ENCODE measurements at places on chromosomes 2 and 18. TPM values are rescaled to one million over a fixed set of nuclear protein-coding genes. Genes with fewer than 3 reads are reported as not detected.

DNA sequence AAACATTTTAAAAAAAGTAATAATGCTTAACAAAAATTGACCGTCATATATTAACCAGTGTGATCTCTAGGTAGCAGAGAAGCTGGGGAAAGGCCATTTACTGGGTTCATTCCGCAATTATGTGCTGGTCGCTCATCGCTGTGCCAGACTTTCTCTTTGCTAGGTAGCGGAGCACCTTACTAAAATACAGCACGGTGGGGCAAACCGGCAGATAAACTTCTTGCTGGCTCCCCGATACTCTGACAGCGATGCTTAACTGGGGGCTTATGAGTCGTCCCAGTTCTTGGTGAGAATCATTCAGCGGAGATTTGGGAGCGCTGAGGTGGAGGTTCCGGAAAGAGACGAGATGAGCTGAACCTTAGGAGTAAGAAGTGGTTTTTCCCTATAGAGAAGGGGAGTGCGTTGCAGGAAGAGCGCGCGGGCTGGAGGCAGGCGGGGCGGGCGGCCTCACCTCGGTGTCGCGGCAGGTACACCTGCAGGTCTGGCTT is 605 bp downstream of the C2orf68 start:
- DNase-seq: no peak

DNA sequence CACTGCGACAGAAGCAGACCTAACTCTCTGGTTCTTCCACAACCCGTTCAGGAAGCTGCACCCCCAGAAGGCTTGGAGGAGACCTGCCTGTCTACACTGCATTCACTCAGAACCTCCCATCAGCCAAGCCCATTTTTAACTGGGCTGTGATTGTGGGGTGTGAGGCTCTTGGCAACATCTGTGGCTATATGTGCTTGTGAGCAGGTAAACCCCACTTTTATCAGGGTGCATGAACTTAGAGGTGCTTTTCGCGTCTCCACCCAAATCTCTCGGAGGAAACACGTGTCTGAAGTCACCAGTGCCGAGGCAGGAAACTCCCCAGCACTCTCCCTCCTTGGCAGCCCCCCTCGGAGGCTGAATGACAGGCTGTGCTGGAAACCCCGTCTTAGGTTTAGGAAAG is 158.2 kb upstream of the SALL3 start:
- no peak for DNase-seq

- peak; percentile 39 for DNase-seq
Observed at GRCh38 chr2:28958689-28959088, 22.4 kb upstream of the TOGARAM2 start.

GRCh38 chr18:50401888-50402287 is 27.0 kb downstream of the SKA1 start:
- peak; percentile 21 for DNase-seq

Gene ABCB11
- total RNA-seq: not detected

DNA sequence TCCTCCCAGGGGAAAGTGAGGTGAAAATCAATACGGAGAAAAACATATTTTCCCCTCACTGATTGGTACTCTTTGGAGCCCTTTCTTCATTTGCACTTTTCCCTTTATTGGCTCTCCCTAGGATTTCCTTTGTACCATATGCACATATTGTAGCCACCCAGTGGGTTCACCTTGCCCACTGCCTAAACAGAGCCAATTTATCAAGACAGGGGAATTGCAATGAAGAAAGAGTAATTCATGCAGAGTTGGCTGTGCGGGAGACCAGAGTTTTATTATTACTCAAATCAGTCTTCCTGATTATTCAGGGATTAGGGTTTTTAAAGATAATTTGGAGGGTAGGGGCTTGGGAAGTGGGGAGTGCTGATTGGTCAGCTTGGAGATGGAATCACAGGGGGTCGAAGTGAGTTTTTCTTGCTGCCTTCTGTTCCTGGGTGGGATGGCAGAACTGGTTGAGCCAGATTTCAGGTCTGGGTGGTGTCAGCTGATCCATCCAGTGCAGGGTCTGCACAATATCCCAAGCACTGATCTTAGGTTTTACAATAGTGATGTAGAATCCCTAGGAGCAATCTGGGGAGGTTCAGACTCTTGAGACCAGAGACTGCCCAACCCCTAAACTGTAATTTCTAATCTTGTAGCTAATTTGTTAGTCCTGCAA is 15.1 kb upstream of the KCNE4 start:
- DNase-seq: no peak

DNA sequence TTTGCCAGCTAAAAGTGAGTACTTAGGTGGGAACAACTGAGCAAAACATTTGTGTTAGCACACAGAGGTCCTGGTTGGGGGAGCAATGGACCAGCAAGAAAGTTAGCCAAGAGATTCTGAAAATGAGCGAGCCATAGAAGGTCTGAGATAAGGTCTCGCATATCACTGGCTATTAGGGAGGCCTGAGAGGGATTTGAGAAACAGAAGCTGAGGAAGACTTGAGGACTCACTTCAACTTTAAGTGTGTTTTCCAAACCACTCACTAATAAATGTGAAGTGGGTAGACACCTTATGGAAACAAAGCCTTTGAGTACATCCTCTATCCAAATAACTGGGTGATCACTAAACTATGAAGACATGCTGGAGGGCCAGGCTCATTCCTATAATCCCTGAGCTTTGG is 958.5 kb downstream of the DPP10 start:
- DNase-seq: no peak

Gene SNED1
- total RNA-seq: 0.60 TPM
